ENCODE measurements at places on chromosomes 12 and 14.

DNA sequence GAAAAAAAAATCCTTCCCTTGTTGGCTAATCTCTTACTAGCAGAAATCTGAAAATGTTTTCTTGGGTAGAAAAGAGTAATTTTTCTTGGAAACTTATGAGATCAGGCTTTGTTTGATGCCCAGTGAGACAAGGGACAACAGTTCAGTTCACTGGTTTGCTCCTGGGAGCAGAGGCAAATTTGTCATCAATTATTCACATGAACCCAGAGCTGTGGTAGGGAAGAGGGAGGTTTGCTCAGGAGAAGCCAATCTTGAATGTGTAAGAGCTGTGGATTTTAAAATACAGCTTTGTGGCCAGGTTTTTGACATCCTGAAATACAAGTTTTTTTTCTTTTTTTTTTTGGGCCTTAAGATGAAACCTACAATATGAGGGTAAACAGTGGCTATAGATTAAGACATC, 426.6 kb downstream of the ATP23 start:
- no peak for DNase-seq

GRCh38 chr12:68069275-68069674, 80.0 kb downstream of the IFNG-AS1 start:
- DNase-seq = no peak

GRCh38 chr14:50520947-50521815, 11.2 kb downstream of the MAP4K5 start:
- peak; percentile 62 for DNase-seq

GRCh38 chr12:121400332-121401139, 618 bp downstream of the RNF34 start:
- DNase-seq = peak; percentile 79

- no peak for DNase-seq
Measured at GRCh38 chr14:91267965-91268437, 23.5 kb upstream of the GPR68 start.

DNA sequence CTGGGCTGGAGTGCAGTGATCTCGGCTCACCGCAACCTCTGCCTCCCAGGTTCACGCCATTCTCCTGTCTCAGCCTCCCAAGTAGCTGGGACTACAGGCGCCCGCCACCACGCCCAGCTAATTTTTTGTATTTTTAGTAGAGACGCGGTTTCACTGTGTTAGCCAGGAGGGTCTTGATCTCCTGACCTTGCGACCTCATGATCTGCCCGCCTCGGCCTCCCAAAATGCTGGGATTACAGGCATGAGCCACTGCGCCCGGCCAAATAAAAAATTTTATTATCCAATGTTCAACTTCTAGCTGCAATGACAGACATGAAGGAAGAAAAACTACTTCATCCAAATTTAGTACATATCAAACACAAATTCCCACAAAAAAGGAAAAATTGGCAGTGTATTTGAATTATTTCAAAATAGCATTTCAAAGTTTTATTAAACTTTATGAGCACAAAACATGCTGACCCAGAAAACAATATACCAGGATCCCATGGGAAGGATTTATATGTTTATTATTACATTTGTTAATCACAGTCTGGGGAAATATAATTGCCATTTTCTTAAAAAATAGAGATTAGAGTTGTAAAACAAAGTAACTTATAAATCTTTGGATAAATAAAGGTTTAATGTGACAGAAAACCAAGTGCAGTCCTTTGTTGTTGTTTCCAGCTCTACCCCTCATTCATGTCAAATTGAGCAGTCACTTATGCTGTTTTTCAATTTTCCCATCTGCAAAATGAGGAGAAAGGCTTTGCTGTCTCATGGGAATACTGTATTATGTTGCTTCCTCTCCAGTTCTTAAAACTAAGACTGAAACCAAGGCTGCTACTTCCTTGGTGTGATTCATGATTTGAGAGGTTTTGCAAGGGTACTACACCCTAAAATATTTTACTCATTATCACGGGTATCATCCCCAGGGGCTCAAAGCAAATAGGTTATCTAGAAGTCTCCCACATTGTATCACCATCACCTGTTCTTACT, 155.2 kb upstream of the AVPR1A start:
- DNase-seq = no peak

DNA sequence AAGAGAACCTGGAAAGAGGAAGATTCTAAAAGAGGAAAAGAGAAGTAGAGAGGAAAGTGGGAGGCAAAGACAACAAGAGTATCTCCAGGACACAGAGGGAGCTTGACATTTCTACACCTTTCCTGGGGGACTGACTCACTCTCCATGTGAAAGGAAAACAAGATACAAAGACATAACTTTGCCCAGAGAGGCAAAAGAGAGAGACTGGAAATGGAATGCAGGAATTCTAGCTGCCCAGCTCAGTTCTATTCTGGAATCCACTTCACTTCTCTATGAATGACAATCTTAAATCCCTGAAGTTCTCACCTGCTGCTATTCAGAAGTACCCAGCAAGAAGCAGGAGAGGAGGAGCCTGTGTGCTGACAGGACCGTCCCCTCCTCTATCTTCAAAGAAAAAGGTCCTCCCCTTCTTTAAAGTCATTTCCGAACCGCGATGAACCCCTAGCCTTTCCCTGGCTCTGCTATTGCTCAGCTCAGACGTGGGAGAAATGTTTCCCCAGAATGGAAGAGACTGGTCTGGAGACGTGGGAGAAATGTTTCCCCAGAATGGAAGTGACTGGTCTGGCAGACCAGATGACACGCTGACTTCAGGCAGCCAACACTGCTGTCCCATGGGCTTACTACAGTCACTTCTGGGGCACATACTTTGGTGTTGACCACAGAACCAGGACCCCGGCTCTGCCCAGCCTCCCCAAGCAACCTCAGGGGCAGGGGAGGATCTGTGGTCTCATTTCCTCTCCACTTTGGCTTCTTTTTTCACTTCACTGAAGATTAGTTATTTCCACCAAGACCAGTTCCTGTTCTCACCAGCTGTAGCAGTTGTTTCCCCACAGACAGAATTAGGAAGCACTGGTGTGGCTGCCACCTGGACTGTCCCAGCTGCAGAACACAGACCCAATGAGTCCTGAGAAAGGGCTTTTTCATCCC, 8.3 kb downstream of the FMNL3 start:
- peak; percentile 23 for DNase-seq

DNA sequence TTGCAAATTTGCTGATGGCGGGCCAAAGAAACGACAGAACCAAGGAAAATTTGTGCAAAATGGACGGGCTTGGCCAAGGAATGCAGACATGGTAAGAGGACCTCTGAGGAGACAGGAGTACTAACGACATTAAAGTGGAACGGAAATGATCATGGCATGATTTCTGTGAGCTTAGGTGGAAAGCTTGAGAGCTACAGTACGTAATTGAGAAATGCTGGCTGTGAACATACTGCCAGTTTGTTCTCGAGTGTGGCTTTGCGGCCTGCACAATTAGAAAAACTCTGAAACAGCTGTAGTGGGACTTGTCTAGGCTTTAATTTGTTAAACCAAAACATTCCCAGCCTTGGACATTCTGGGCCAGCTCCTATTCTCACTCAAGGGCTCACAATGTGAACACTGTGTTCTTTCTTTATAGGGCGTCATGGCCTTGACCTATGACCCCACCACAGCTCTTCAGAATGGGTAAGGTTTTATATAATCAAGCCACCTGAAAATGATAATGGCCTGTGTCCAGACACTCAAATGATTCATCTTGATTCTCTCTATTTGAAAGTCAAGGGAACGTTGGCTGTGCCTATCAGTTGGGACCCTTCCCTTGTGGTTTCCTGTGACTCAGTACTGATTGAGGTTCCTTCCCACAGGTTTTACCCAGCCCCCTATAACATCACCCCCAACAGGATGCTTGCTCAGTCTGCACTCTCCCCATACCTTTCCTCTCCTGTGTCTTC, 48.5 kb downstream of the BAZ2A start:
- peak; percentile 57 for DNase-seq

DNA sequence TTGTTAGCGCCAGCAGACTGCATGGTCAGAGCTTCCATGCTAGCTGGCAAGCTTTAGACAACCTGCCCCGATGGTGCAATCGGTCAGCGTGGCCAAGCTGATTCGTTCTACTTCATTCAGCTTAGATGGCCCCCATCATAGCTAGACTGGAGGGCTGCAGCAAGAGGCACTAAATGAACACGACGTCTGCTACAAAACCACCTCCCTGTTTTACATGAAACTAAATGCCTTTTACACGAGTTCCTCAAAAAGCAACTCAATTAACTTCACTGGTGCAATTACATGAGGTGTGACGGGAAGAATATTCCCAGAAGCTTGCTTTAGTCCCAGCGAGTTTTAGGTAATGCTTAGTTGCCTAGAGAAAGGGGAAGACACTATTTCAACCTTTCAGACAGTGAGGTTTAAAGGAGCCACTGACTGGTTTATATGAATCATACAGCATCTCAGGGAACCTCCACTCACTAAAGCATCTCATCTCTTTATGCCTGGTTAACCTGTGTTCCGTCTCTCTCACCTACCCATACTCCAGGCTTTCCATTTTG, 8.4 kb downstream of the NIN start:
- DNase-seq = no peak

- no peak for DNase-seq
Measured at GRCh38 chr12:14278294-14278953, 87.1 kb upstream of the ATF7IP start.

GRCh38 chr14:23861666-23862065, 91.9 kb upstream of the DHRS4 start:
- DNase-seq = no peak

- DNase-seq = no peak
Measured at GRCh38 chr12:110348431-110349059, 55.0 kb downstream of the ANAPC7 start.

DNA sequence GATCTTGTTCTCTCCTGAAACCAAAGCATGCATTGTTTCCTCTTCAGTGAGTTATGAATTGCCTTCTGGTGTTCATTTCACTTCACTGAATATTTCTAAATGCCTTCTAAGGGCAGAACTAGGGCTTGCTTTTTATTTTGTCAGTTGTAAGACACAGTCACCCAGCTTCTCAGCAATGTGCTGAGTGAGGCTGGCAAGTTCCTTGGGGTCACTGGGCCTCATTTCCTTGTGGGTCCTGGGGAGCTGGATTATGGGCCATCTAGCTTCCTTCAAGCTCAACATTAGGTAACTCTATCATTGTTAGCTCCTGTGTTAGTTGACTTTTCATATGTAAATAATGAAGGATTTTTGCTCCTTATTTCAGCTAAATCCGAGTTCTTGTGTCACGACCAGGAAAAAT, 13.8 kb downstream of the ASCL4 start:
- no peak for DNase-seq

GRCh38 chr12:132172619-132173018, 28.4 kb downstream of the NOC4L start:
- DNase-seq = no peak

GRCh38 chr14:39102265-39102968, 618 bp downstream of the SEC23A start:
- DNase-seq = peak; percentile 7

- no peak for DNase-seq
Measured at GRCh38 chr12:5102806-5103205, 59.1 kb downstream of the KCNA5 start.

DNA sequence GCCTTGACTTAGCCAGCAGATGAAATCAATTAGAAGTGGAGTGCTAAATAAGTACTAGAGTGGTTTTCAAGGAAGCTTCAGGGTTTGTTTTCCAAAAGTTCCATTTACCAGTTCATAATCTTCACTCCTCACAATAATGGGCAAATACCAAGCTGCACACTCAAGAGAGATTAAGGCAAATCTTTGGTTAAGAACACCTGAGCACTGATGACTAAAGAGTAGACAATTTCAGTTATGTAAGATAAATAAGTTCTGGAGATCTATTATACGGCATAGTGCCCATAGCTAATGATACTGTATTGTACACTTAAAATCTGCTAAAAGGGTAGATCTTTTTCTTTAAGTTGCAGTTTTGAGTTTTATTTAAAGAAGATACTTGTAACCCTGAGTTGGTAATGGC, 125.0 kb downstream of the ARMH4 start:
- DNase-seq = no peak

DNA sequence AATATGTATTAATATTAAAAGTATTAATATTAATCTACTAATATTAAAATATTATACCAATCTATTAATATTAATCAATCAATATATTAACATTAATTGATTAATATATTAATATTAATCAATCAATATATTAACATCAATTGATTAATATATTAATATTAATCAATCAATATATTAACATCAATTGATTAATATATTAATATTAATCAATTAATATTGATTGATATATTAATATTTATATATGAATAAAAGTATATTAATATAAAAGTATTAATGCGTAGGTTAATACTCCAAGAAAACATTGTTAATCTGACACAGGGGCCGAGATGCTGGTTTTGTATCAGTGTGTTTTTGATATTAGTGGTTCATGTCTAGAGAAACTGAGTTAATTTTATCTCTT, 1430.1 kb upstream of the SEL1L start:
- DNase-seq = no peak

- DNase-seq = no peak
Measured at GRCh38 chr14:58718226-58719205, 80.8 kb downstream of the DACT1 start.

DNA sequence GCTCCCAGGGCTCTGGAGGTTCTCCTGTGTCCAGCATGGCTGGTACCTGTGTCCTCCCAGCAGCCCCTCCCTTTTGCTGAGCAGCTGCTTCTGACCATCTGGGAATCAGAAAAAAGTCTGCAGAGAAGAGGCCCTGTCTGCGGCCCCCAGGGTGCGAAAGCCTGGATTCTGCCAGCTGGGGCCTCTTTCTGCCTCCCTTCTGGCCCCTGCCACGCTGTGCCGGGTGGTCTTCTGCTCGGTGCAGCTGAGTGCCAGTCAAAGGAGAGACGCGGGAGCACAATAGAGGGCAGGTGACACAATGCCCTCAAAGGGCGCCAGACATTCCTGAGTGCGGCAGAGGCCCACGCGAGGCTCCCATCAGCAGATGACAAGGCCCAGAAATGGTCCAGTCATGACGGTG, 12.6 kb downstream of the BTBD6 start:
- no peak for DNase-seq

- DNase-seq = no peak
Measured at GRCh38 chr14:30156571-30156970, 228.9 kb upstream of the PRKD1 start.

DNA sequence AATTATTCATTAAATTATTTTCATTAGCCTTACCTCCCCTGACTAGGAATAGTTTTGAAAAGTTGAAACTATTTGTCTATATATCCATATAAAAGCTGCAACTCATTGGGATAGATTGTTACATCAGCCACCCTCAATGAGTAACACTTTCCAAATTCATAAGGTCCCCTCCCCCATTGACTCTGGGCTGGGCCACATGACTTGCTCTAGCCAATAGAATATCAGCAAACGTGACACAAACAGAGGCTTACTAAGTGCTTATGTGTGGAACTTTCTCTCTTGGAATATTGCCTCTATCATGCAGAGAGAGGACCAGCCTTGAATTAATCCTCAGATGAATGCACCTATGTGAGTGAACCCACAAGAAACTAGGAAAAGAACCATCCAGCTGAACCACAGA, 213.7 kb downstream of the CCDC59 start:
- no peak for DNase-seq

All from CD4-positive, alpha-beta T cell treated with Interleukin-15 for 4 hours (primary cell).